ENCODE measurements at places on chromosomes 2 and 18. TPM values are rescaled to one million over a fixed set of nuclear protein-coding genes. Genes with fewer than 3 reads are reported as not detected.

The CYRIA gene
- total RNA-seq: 4.4 TPM

The OTOS gene
- total RNA-seq: not detected

GRCh38 chr18:22765896-22766295 lies 167.2 kb upstream of the RBBP8 start:
- DNase-seq: no peak

- DNase-seq: no peak
These were observed 55.1 kb upstream of the ACVR2A start for GRCh38 chr2:147789720-147790119.

GRCh38 chr2:69682525-69682924 lies 39.0 kb upstream of the AAK1 start:
- DNase-seq: no peak

- DNase-seq: no peak
These were observed 84.3 kb downstream of the MCFD2 start for GRCh38 chr2:46831051-46831868.

GRCh38 chr2:24287171-24287570 lies 73.2 kb downstream of the ITSN2 start:
- DNase-seq: no peak
